ENCODE measurements at places on chromosomes 4 and X. TPM values are rescaled to one million over a fixed set of nuclear protein-coding genes. Genes with fewer than 3 reads are reported as not detected.

DNA sequence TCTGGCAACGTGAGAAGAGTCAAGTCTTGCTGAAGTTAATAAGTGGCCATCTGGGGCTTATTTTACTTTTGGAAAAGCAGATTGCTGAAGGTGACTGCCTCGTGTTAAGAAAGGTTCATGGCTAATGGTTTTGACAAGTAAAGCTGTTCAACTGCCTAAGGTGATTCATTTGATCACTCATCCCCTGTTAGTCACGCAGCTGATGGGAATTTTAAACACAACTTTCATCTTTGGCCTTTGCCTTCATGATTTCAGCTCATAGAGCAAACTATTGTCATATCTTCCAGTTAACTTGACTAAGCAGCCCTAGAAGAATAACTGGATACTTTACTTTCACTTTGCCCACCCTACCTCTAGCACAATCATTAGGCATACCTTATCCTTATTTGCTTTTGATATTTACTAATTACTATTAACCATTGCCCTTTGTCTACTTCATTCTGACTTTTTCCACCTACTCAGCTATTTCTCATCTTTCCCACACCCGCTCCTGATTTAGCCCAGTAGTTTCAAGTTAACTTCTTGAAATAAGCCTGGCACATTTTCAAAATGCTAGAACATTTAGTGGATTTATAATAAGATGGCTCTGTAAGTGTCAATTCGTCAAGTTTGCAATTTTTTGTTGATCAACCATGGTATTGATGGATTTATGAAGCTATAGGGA lies 170.6 kb upstream of the S100G start:
- H3K27me3 ChIP-seq, result no peaks in the 10 kb centered on the region
- peaks cover 19% of the 10 kb centered on the region for H3K4me1 ChIP-seq
- no peaks in the 10 kb centered on the region for H3K36me3 ChIP-seq
- H3K4me3 ChIP-seq, result peak overlapping the region; percentile 23

DNA sequence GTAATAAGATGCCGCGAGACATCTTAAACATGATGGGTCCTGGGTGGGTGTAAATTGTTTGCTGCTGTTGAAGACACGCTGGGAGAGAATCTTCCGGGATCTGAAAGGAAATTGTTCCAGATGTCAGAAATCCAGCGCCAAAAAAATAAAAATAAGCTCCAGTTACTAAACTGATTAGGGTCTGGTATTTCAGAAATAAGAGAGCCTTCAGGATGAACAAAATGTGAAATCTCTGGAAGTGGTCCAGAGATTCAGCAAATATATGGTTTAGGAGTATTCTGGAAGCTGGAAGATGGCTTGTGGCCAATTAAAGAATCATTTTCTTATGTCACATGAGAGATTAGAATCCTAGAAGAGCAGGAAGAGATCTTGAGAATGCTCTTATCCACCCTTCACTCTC lies 75.8 kb upstream of the NHS start:
- H3K27ac ChIP-seq, result no peak overlapping the region
- no peaks in the 10 kb centered on the region for H3K36me3 ChIP-seq
- peak; percentile 2 for DNase-seq
- H3K4me3 ChIP-seq, result peak overlapping the region; percentile 57
- H3K4me1 ChIP-seq, result no peaks in the 10 kb centered on the region

- DNase-seq, result peak; percentile 1
- no peaks in the 10 kb centered on the region for H3K27me3 ChIP-seq
- no peaks in the 10 kb centered on the region for H3K4me1 ChIP-seq
- H3K36me3 ChIP-seq, result no peaks in the 10 kb centered on the region
These were observed 262.8 kb upstream of the VCX start for GRCh38 chrX:7580127-7580526.

Gene HCCS
- total RNA-seq, result 45.3 TPM

Gene LRAT
- not detected for total RNA-seq
